ENCODE measurements at places on chromosomes 13 and 19.

DNA sequence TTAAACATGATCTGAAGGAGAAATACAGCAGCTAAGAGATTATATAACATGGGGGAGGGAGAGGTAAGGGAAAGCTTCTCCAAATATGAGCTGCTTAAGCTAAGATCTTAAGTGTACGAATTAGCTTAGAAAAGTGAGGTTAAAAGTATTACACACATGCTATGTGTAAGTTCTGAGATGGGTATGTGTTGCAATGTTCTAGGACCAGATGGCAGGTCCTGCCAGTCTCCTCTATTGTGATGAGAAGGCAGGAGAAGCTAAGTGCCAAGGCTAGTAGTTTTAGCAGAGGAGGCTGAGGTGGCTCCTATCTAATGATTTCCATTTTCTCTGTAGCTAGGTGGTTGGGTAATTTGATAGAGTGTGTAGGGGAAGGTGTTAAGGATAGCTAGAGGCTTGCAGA, 57.6 kb downstream of the MICU2 start:
- no peak for DNase-seq

GRCh38 chr19:36891768-36892357, 24.2 kb downstream of the ZNF829 start:
- DNase-seq: no peak

- DNase-seq: no peak
Observed at GRCh38 chr13:99796175-99796819, 175.3 kb downstream of the ZIC5 start.

- no peak for DNase-seq
Observed at GRCh38 chr19:5091018-5091683, 122.2 kb downstream of the KDM4B start.

- DNase-seq: no peak
Observed at GRCh38 chr19:52786078-52786463, 520 bp downstream of the ZNF600 start.
